ENCODE measurements at places on chromosomes 5 and 9.

- no peak for DNase-seq
Measured at GRCh38 chr9:88464851-88465250, 70.1 kb upstream of the NXNL2 start.

GRCh38 chr9:123322273-123323195 is 33.5 kb upstream of the CRB2 start:
- peak; percentile 59 for DNase-seq

DNA sequence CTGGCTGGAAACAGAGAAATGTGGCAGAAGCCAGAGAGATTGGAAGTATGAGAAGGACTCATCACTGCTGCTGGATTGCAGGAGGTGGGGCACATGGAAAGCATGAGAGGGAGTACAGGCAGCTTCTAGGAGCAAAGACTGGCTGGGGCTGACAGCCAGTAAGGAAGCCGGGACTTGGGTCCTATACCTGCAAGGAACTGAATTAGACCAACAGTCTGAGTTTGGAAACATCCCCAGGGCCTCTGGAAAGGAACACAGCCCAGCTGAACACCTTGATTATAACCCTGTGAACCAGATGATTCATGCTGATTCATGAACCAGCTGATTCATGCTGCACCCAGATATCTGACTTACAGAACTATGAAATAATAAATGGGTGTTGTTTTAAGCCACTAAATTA is 93.4 kb downstream of the OSTF1 start:
- no peak for DNase-seq

GRCh38 chr9:36029765-36030528 is 6.8 kb upstream of the RECK start:
- DNase-seq = no peak

DNA sequence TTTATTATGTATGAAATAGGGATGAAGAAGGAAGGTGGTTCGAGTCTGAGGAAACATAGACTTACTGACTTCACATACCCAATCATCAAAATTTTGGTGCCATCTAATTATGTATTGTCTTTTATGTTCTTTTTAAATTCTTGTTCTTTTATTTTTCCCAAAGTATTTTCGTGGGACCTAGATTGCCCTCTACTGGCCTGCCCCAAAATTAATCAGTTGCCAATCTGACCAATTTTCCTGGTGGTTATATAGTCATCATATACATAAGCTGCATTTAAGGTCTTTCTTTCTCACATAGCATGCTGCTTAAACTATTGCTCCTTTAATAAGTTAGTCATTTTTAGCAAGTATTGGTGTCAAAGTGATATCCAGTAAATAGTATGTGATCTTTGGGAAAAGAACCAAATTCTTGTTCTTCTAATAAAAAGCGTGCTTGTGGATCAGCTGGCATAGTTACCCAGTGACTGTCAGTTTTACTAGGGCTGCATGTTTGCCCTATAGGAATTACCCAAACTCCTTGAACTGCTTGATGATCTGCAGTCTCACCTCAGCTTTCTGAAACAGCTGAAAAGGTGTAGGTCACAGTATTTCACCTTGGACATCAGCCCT is 223.5 kb downstream of the SH3GL2 start:
- no peak for DNase-seq

DNA sequence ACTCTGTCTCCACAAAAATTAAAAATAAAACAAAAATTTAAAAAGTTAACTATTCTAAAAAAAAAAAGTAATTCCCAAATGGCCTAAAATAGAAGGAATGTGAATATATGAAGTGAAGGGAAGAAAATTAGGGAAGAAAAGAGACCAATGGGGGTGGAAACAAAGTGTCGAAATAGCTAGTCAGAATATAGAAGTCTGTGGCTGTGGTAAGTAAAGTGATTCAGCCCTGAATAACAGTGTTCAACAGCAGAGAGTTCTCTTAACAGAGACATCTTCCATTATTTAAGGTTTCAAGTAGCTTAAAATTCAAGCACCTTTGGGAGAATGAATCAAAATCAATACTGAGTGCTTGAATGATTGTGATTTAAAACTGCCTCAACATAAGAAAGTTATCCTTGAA is 51.7 kb downstream of the LPAR1 start:
- DNase-seq = no peak

- no peak for DNase-seq
Measured at GRCh38 chr5:174273325-174273724, 227.8 kb downstream of the NSG2 start.

DNA sequence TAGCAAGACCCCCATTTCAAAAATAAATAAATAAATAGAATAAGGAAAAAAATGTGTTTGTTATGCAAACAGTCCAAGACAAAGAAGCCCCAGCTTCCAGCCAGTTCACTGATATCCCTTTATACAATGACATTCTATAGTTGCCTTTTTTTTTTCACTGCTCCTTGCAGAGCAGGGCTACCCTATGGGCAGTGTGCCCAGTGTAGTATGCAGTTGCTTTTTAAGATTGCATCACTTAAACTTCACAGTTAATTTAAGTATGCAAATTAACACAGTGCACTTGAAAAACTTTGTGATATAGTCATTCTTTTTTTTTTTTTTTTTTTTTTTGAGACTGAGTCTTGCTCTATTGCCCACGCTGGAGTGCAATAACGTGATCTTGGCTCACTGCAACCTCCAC is 40.8 kb upstream of the ARRDC3 start:
- DNase-seq = no peak

- no peak for DNase-seq
Measured at GRCh38 chr9:115640887-115641286, 512.7 kb upstream of the PAPPA start.

- no peak for DNase-seq
Measured at GRCh38 chr5:76289692-76290091, 113.4 kb upstream of the IQGAP2 start.

- no peak for DNase-seq
Measured at GRCh38 chr9:132488626-132489025, 78.6 kb downstream of the CFAP77 start.

DNA sequence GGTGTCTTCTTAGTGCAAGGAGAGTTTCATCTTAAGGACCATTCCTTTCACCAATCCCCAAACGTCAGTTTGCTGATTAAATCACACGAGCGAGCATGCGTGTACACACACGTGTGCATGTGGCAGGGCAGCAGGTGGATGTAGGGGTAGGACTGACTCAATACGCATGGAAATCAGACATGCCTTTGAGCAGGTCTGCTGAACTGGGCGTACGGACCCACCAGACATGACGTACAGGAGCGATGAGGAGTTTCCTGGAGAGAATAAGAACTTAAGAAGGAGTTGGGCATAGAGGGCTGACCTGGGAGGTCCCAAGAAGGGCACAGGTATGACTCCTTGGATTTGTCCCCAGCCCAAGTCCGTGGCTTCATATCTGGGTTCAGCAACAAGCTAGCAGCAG is 170.0 kb downstream of the FGF18 start:
- DNase-seq = no peak

DNA sequence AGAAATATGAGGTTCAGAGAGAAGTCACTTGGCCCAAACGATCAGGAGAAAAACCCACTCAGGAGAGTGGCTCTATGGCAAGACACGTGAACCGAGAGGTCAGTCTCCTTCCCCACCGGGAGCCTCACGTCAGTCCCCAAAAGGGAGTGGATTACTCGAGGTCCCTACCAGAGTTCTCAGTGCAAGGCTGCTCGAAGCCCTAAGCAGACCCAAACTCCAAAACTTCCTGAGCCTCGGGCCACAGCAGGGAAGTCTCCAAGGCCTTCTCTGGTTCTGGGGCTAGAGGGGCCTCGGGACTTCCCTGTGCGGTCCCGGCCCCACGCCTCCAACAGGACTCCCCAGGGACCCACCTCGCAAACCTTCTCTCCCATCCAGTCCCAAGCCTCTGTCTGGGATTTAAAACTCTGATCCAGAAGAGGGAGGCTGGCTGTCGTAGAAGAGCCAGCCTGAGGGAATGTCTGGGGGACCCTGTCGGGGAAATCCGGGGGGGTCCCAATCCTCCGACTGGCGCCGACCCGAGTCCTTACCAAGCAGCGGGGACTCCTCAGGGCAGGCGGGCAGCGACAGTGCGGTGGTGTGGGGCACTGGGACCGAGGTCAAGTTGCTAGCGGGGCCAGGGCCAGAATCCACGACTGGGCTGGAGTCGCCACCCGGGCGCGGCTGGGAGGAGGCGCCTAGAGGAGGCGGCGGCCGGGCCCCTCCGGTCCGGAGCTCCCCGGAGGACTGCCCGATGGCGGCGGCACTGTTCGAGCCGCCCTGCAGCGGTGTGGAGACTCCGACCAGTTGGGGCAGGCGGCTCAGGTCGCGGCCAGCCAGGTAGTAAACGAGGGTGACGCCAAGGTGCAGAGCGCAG is 679 bp downstream of the B4GALT1 start:
- DNase-seq = no peak

- no peak for DNase-seq
Measured at GRCh38 chr9:111766066-111766465, 28.7 kb downstream of the SHOC1 start.

DNA sequence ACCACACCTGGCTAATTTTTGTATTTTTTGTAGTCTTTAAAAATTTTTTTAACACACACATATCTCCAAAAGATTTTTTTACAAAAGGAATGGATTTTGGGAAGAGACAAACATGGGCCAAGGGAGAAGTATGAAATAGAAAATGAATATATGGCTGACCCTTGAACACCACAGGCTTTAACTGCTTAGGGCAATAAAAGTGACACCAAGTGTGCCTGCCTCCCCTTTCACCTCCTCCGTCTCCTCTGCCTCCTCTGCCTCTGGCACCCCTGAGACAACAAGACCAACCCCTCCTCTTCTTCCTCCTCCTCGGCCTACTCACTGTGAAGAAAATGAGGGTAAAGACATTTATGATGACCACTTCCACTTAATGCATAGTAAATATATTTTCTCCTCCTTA is 483.9 kb downstream of the KDM4C start:
- DNase-seq = no peak

- no peak for DNase-seq
Measured at GRCh38 chr5:94969174-94969573, 315.7 kb downstream of the MCTP1 start.

- no peak for DNase-seq
Measured at GRCh38 chr9:108637340-108637739, 218.4 kb downstream of the ACTL7B start.

GRCh38 chr9:2317591-2317990 is 302.4 kb downstream of the SMARCA2 start:
- DNase-seq = no peak

- no peak for DNase-seq
Measured at GRCh38 chr5:31671339-31671741, 32.4 kb downstream of the PDZD2 start.

GRCh38 chr9:128987805-128988204 is 40.3 kb downstream of the NUP188 start:
- DNase-seq = no peak

DNA sequence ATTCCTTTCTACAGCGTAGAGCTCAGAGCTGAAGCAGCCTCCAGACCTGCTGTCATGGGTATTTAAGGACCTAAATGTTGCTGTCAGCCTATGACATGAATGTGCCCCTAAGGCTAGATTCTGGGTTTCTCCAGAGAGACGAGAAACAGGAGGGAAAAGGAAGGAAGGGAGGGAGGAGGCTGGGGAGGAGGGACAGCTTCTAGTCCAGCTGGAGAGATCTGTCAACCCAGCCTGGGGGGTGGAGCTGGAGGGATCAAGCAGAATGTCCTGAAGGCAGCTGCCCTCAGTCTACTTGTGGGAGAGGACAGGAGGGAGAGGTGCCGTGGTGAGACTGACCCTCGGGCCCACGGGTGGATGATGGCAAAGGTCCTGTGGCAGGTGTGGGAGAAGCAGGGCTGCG is 1.1 kb upstream of the DBH start:
- no peak for DNase-seq

DNA sequence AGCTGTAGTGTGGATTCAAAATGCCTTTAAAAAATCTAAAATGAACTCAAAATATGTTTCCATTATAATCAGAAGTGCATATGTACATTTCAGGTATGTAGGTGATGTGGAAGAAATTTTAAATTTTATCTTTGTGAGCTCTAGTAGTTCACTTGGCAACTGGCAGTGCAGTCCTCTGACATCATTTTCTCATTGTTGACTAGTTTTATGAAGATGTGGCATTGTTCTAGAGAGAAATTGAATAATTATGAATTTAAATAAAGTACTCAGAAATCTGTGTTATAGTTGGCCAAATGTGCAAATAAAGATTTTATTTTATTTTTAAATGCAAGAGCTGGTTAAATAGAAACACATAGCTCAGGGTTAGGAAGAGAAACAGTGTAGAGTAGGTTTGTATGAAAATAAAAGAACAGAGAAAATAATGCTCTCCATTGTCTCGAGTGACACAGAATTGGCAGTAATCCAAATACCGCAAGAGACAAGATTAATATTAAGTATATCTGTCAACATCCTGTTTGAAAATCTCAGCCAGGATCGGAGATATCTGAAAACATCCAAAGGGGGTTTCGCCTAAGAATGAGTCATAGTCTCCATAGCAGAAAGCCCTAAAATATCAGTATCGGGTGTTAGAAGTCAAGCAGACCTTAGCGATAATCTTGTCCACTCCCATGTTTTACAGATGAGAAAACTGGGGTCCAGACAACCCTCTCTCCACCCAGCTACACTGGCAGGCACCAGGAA is 189.4 kb downstream of the CCDC192 start:
- DNase-seq = no peak

DNA sequence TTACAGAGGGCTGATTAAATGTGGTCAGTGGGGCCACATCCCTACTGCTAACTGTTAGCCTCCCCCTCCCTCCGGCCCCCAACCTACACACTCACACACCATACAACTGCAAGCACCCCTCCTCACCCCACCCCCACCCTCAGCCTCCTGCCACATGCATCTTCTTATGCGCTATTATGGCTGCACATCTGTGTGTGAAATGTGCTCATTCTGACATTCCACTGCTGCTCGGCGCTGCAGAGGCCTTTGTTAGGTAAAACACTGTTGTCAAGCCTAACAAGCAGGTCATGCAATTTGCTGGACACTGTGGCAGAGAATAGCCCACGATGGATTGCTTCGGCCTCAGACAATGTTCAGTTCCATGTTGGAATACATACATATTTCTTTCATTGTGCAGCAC is 173.6 kb downstream of the NR2F1-AS1 start:
- DNase-seq = no peak

- DNase-seq = no peak
Measured at GRCh38 chr5:171937351-171937750, 69.1 kb downstream of the FBXW11 start.

DNA sequence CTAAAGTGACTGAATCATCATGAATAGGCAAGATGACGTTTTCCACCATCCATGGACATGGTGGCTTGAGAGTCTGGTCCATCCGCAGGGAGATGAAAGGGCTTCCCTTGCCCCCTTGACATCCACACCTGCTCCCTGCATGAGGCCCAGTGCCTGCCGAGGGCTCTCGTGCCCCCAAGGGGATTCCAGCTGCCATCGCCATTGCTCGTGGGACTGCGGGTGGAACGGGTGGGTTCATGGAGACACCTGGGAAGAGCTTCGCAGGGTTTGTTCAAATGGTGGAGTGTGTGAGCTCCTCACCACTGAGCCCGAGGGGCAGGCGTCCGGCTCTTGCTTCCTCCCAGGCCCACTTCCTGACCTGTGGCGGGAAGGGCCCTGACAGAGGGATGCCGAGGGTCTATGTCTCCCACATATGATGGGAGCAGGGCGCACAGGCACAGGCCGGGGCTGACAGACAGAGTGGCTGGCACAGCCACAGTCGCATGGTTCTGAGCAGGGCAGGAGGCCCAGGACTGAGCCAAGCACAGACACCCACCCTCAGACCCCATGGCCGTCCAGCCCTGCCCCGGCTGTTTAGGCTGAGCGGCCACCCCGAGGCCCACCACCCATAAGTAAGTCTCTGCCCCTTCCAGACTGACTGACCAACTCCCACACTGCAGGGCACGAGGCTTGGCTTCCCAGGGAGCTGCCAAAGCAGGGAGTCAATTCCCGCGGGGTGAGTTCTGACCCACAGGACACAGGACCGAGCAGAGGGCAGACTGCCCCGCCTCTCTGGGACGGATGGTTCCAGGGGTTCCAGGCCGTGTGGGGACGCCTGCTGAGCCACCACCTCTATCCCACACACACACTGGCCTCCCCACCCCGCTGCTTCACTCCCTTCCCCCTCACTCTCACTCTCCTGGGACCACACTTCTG is 70.0 kb upstream of the PPP1R26 start:
- no peak for DNase-seq

Measured in T-helper 2 cell treated with Interferon-gamma antibody and Interleukin-4, amounts not matched to agents 5 μg/mL and 100 μg/mL, for 36 hours (primary cell).